CD4-positive, alpha-beta T cell treated with Interleukin-10 for 1 hour (primary cell): ENCODE measurements at places on chromosomes 1 and 21.

DNA sequence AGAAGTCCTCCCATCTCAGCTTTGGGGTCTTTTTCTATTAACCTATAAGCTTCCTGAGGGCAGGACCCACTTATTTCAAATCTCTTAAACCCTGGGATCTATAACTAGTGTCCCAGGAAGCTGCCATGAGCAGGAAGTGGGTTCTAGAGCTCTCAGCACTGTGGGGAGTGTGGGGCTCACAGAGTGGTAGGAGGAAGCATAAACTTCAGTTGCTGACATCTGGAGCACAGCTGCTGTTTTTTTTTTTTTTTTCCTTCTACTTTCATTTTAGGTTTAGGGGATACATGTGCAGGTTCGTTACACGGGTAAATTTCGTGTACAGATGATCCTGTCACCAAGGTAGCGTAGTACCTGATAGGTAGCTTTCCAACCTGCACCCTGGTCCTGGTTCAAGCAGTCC lies 59.3 kb downstream of the AK4 start:
- DNase-seq: no peak

- peak; percentile 32 for DNase-seq
Observed at GRCh38 chr1:225468270-225469020, 40.6 kb upstream of the LBR start.

DNA sequence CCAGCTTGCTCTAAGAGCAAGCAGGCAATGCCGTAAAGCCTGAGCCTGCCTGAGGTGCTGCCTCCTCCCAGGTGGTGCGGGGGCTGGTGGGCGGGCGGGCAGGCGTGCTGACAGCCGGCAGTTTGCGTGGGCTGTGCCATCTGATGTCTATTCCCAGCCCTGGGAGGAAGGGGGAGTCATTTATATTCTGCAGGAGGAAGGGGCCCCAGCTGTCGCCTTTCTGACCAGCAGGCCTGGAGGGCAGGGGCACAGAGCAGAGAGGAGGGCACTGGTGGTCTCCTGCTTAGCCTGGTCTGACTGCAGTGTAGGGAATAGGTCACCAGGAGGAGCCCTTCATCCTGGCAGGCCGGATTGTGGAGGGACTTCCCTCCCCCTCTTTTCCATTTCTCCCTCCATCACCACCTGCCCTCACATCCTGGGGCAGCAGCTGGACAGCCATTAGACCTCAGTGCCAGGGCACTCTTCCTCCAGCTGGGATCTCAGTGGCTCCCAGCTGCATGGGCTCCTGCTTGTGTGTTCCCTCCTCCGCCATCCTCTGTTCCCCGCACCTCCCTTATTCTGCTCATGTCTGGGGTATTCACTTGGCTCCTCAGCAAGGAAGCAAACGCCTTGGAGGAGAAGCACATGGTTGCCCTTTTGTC lies 4.4 kb downstream of the CYB561D1 start:
- DNase-seq: peak; percentile 42

DNA sequence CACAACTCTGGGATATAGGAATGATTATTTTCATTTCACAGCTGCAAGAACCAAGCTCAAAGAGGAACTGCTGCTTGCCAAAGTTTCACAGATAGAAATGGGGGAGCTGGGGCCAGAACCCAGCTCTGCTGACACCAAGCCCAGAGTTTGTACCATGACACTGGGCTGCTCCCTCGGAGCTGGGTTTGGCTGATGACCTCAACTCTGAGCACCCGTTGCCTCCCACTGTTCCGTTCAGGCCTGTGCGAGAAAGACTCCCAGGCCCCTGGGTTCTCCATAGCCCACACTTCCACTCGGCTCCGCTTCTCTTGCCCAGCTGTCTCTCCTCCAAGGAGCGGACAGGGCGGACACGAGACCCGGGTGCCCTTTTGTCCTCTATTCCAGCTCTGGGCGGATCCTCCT lies 55.2 kb downstream of the NGF start:
- no peak for DNase-seq

DNA sequence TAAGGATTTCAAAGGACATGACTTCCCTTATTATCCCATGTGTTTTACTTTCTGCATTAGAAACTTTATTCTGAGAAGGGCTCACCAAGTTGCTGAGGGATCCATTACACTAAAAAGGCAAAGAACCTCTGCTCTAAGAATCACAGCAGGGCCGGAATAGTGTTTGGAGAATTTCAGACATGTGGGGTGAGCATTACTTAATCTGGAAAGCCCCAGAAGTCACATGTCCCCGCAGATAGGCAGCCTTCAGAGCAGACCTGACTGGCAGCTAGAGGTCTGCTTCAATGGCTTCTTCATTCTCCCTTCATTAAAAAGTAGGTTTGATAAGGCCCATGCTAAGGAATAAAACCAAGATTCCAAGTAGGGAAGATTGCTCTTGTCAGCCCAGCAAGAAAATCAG lies 52.6 kb upstream of the RBM15 start:
- DNase-seq: no peak

- no peak for DNase-seq
Observed at GRCh38 chr1:30550365-30551220, 172.8 kb downstream of the MATN1 start.

DNA sequence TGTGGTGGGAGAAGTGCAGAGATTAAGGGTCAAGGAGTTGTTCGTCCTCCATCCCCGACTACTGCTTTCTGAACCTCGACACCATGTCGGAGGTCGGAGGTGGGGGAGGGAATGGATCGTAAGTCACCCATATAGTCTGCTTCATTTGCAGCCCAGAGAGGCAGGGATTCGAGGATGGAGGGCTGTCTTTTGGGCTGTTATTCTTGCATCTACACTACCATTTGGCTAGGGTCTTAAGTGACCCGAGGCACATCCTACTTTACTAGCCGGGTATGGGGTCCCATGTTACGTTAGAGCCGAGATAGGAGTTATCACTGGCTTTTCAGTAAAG lies 578 bp downstream of the USP21 start:
- DNase-seq: no peak

- peak; percentile 44 for DNase-seq
Observed at GRCh38 chr21:34603002-34603709, 11.8 kb downstream of the RCAN1 start.

- DNase-seq: no peak
Observed at GRCh38 chr1:89322402-89322801, 41.5 kb upstream of the GBP6 start.

GRCh38 chr21:23522751-23523150 lies 2084.5 kb downstream of the MRPL39 start:
- no peak for DNase-seq

- DNase-seq: no peak
Observed at GRCh38 chr1:63135174-63135512, 187.2 kb upstream of the FOXD3 start.

DNA sequence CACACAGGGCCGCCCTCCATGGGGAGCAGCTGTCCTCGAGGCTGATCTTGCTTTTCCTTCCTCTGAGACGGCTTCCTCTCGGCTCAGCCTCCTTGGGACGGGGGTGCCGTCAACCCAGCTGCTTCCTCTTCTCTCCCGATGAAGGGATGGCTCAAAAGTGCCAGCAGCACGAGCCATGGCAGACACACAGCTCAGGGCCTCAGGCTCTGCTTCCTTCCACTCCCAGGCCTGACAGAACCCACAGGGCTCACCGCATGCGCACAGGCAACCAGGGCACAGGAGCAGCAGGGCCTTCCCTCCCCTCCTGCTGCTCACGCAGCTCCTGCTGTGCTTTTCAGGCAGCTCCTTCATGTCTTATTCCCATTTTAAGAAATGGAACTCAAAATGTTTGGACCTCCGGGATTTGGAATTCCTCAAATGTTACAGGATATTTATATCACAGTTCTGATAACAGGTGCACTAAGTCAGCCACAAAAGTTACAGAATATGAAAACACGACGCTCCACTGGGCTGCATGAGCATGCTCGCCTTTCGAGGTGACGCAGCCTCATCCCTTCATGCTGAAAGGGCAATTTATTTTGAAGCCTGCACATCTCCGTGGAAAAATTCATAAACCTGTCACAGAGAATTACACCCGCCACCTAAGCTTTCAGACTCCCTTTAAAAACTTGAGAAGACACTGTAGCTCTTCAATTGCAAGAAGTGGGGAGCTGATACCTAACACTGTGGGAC lies 84.4 kb downstream of the HSF2BP start:
- DNase-seq: no peak

DNA sequence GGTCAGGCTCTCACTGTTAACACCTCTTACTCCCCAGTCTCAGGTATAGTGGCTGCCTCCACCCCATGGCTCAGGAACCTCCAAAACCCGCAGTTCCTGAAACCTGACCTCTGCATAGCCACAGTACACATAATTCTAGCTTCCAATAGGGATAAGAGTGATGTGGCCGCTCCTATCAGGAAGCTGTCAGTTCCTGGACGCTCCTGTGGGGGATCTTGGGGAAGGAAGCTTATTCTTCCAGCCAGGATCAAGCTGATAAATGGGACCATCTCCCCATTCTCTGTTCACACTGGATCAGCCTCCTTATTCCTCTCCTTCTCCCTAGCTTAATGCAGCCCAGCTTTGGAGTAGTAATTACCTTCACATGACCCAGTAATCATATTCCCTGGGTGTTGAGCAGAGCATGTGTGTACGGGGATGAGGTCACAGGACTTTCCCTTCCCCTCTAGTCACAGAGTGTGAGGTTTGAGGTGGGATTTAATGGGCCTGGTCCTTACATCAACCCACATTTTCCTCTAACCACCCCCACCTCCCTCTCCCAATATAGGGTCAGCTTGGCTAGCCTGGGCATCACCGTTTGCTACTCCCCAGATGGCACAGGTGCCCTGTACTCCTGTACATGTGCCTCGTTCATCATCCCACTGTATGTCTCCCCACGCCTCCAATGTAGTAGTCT lies 7.0 kb upstream of the POU3F1 start:
- DNase-seq: no peak

GRCh38 chr1:231384696-231385415 lies 37.2 kb downstream of the EGLN1 start:
- no peak for DNase-seq

GRCh38 chr1:194629011-194629410 lies 1442.6 kb upstream of the B3GALT2 start:
- DNase-seq: no peak
